ENCODE measurements at places on chromosomes 3 and 15.

DNA sequence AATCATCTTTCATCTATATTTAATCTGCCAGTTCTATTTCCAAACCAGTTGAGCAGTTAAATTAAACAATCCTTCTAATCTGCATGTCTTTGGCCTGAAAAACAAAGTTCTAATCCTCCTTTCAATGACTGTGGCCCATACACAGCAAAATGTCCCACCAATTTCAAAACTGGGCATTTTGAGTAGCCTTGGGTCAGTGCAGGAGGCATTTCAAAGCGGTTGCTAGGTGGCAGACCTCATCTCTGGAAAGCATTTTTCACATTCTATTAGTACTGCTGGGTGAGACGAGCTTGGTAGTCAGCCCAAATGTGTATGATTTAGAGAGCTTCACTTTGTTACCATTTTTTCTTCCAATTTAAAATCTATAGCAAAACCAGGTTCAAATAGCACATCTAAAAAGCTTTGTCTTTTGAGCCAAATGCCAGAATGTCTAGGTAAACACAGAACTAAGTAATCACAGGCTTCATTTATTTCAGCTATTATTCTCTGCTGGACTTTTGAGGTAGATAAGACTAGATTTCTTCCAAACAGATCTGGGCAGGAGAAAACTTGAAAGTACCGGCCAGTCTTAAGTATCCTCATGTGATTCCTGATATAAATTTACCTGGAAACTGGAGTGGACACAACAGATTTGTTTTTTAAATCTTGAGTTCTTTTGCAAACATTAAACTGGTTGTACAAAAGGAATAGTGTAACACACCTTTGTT lies 8.9 kb upstream of the ARHGEF26 start:
- DNase-seq, result no peak

DNA sequence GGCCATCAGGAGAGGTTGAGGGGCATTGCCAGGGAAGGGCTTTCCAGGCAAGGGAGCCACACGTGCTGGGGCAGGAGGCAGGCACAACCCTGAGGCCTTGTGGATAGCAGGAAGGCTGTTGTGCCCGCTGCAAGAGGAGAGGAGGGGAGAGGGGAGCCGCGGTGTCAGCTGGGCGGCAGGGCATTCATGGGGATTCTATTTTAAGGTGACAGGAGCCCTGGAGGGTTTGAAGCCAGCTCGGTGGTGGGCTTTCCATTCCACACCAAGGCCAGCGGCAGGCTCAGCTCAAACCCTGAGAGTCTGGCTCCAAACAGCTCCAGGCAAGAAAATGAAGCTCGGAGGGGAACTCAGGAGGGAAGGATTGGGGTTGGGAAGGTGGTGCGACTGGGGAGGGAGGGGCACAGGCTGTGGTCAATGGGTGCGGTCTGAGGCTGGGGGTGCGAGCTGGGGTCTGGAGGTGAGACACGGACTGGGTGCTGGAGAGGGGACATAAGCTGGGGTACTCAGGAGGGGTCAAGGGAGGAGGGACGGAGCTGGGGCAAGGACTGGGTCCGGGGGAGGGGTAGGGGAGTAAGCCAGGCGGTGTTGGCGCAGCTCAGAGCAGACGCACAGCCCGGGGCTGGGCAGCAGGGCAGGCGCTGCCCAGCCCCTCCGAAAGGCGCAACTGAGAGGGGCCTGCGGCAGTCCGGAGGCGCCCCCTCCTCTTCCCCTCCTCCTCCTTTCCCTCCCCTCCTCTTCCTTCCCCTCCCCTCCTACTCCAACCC lies 43.4 kb downstream of the TPRA1 start:
- no peak for DNase-seq

GRCh38 chr15:68543165-68544008 lies 35.4 kb upstream of the CORO2B start:
- no peak for DNase-seq

- DNase-seq, result no peak
These were observed 165.0 kb downstream of the PEX5L start for GRCh38 chr3:179871782-179872181.

- no peak for DNase-seq
These were observed 7.4 kb downstream of the EPHA3 start for GRCh38 chr3:89114841-89115223.

- DNase-seq, result no peak
These were observed 735.0 kb downstream of the ROBO1 start for GRCh38 chr3:79032686-79033318.

GRCh38 chr15:81265944-81266775 lies 57.8 kb downstream of the STARD5 start:
- DNase-seq, result peak; percentile 88

- DNase-seq, result no peak
These were observed 85.0 kb downstream of the CLSTN2 start for GRCh38 chr3:140019946-140020345.

- no peak for DNase-seq
These were observed 97.2 kb downstream of the PDCD6IP start for GRCh38 chr3:33895658-33896057.

DNA sequence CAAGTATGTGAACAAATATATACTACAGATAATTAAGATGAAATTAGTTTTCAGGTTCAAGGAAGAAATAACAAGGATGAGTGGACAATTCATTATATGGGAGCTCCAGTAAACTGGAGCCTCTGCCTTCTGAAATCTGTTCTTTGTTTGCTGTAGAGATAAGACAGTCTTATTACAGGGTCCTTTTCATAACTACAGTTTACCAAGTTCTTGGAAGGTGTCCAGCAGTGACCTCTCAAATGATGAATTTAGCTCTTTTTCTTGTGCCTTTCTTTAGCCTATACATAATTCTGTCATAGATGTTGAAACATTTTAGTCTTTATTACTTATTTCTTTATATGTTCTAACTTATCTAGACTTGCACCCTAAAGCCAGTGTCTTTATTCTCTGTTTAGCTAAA lies 89.7 kb upstream of the GBE1 start:
- DNase-seq, result no peak

- DNase-seq, result peak; percentile 90
These were observed at the start of gene DPP8 for GRCh38 chr15:65516997-65517865. DPP8 (minus strand) TSS chr15:65517689; CDS start chr15:65512553, 5,136 bp downstream.

DNA sequence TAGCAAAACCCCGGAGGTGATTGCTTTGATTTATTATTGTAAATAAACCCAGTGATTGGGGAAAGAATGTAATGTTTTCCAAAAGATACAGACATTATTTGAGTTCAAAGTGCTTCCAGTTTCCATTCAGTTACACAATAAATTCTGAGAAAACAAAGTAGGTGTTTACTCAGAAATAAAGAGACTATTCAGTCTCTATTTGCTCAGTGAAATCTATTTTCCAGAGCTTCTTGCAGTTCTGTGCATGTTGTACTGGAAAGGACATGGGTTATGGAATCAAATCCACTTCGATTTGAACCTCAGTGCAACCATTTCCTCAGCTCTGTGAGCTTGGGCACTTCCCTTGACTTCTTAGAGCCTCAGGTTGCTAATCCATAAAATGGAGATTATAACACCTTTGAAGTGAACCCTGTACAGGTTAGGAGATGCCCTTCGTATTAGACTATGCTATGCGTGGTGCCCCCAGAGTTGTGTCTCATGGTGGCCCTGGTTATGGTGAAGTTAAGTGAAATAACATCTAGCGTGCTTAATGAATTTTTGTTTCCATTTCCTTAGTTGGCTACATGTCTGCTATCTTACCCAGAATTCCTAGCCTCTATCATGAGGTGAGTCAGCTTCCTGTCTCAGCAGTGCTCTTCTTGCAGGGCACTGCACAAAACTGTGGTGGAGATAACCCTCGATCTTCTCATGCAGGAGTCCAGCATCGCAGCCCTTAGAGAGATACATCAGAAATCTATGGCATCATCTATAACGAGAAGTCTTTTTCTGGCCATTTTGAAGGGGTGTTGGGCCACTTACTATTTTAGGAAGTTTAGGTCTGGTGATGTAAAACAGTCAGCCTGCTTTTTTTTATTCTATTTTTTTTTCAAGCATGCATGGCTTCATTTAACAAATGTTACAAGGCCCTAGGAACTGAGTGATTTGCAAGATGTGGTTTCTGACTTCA lies 97.7 kb downstream of the RPL39L start:
- DNase-seq, result no peak

- no peak for DNase-seq
These were observed 35.2 kb downstream of the CPN2 start for GRCh38 chr3:194315965-194316361.

DNA sequence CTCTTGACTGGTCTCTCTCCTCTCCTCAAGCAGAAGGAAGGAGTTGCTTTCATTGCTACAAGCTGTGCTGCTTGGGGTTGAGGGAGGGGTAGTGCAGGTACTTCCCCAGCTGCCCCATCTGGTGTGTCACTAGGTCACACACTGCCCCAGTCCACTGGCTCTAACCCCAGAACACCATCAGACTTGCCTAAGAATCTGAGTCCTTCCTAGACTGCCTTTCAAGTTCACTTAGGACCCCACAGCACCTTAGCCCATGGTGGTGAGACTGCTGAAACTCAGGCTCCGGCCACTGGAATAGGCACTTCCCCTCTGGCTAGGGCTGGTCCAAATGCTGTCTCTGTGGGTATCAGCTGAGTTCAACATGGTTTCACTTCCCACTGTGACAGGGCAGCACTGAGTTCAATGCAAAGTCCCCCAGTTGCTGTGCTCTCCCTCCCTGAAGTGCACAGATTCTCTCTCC lies 279.7 kb upstream of the GOLGA6L4 start:
- no peak for DNase-seq

DNA sequence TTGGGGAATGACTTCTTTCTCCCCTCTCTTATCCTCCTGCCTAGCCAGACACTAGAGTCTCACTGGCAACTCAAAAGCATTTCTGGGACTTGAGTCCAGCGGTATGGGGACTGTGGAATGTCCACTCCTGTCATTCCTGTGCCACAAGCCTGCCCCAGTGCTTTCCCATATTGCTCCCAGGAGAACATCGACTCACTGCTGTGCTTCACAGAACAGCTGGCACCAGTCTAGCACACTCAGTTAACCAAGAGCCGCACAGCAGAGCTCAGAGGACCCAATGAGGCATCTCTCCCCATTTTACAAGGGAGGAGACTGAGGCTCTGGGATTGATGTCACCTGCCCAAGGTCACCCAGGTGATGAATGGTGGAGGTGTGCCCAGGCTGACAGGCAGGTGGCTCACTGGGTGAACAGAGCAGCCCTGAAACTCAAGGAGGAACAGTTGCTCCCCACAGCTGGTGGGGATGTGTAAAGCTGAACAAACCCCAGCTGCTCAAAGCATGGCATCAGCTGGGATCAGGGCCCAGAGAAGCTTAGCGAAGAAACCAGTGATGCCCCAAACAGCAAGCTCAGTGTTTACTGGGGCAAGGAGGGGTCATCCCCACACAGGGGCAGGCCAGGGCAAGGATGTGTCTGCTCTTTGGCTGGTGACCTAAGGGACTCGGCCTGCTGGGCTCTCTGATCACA lies 35.4 kb upstream of the DUSP7 start:
- DNase-seq, result no peak

DNA sequence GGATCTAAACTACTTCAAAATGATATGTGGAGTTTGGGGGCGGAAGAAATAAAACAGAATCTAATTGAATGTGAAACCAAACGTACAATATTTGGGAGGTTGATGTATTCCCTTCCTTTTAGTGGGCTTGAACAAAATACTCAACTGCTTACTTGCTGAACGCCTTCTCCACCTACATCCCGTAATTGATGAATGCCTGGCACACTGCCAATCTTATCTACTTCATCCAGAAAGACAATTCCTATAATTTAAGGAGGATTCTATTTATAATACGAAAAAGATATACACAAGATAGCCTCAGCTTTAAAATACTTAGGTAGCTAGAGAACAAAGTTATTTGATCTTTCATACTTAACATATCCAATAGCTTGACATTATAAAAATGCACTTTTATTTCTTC lies 23.1 kb upstream of the PDCD7 start:
- DNase-seq, result no peak

DNA sequence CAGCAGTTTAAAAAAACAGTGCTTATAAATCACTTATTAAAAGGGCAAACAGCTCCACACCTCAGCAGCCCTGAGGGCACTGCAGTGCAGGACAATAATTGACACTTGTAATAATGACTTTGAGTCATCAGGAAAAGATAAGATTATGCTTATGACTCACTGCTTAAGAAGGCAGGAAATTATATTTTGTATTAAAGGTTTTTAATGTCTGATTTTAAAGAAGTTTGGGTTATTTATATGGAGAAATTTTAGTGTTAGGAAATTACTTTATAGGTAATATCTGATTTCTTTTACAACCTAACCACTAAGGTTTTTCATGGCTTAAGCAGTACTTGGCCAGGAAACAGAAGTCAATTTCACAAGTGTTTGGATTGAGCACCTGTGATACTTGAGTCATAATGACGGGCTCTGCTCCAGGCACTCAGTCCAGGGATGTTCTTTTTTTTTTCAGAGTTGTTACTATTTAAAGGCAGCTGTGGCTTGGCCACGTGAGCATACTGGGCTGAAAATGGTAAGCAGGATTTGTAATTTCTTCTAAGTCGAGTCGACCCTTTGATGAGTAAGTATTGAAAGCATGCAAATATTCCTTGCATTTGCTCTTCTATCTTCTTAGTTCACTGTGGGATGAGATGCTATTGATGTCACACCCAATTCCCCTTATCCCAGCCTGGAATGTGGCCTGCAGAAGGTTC lies 21.6 kb upstream of the SLC6A20 start:
- no peak for DNase-seq

- no peak for DNase-seq
These were observed 17.1 kb upstream of the SLC24A5 start for GRCh38 chr15:48103647-48104046.

DNA sequence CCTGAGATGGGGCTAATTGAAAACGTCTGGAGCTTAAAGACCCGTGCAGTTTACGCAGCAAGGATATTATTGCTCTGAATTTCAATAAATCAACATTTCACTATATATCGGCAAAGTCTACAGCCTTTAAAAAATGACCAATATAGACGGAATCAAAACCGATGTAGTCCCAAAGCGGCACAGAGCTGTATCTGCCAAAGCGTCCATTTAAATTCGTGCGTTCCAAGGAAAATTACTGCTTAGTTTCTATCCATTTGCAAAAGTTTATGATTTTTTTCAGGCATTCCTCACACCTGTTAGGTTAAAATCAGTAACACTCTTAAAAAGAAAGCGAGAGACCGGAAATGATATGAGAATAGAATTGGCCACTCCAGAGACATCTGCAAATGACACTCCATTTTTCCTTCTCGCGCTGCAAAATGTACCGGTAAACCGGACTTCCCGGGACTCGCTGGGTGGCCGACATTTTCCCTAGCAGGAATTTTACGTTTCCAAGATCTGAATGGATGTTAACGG lies 777 bp upstream of the EIF4A2 start:
- no peak for DNase-seq
